Osteocyte (in vitro differentiated cells): ENCODE measurements at places on chromosomes 7 and 10.

- no peak for DNase-seq
- H3K4me3 ChIP-seq = no peak overlapping the region
- H3K36me3 ChIP-seq = no peaks in the 10 kb centered on the region
- H3K27ac ChIP-seq = no peak overlapping the region
- peaks cover 55% of the 10 kb centered on the region for H3K27me3 ChIP-seq
- no peaks in the 10 kb centered on the region for H3K4me1 ChIP-seq
These were observed 24.7 kb downstream of the LRMDA start for GRCh38 chr10:75456122-75456521.

- H3K27me3 ChIP-seq = peaks cover 14% of the 10 kb centered on the region
- no peaks in the 10 kb centered on the region for H3K4me1 ChIP-seq
- DNase-seq = no peak
- H3K4me3 ChIP-seq = no peak overlapping the region
These were observed 50.2 kb upstream of the LANCL2 start for GRCh38 chr7:55314967-55315366.

DNA sequence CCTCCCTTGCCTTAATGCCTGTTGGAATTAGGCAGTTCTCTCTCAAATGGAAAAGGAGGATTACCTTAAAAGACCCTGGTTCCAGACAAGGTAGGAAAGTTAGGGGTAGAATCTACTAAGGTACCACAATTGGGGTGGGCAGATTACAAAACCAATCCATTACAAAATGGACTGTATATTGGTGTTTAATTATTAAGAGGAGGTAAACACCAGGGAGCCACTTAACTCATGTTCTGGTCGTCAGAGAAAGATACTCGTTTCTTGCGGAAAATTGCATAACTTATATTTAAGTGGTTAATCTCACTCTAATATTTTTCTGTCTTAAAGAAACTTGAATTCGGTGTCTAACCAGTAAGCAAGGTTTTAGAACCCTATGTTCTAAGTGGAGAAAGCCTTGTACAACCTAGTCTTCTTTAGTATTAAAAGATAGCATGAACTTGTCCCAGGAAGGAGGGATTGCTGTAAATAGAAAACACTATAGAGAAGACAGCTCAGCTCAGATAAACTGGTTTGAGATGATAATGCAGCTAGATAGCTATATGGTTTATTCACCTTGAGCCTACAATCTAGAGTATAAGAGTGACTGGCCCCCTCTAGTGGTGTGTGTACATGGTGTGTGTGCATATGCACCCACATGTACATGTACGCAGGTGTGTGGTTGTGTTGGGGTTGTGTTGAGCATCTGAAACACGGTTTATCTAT lies 58.0 kb upstream of the STRIP2 start:
- H3K27ac ChIP-seq = no peak overlapping the region
- H3K36me3 ChIP-seq = peaks cover 7% of the 10 kb centered on the region
- H3K4me1 ChIP-seq = no peaks in the 10 kb centered on the region
- no peak for DNase-seq

GRCh38 chr7:7146837-7147236 lies 35.5 kb upstream of the C1GALT1 start:
- no peak for DNase-seq
- no peaks in the 10 kb centered on the region for H3K4me1 ChIP-seq
- H3K27ac ChIP-seq = no peak overlapping the region
- no peaks in the 10 kb centered on the region for H3K36me3 ChIP-seq

- no peak overlapping the region for H3K4me3 ChIP-seq
- no peaks in the 10 kb centered on the region for H3K4me1 ChIP-seq
- no peak overlapping the region for H3K27ac ChIP-seq
- H3K36me3 ChIP-seq = peaks cover 7% of the 10 kb centered on the region
- no peaks in the 10 kb centered on the region for H3K27me3 ChIP-seq
These were observed 6.3 kb upstream of the GSTK1 start for GRCh38 chr7:143256932-143257331.

GRCh38 chr10:81820418-81820817 lies 54.6 kb upstream of the NRG3 start:
- no peaks in the 10 kb centered on the region for H3K4me1 ChIP-seq
- H3K36me3 ChIP-seq = no peaks in the 10 kb centered on the region
- no peak for DNase-seq
- H3K27me3 ChIP-seq = no peaks in the 10 kb centered on the region
- H3K27ac ChIP-seq = no peak overlapping the region

GRCh38 chr10:76881477-76882220 lies 756.0 kb downstream of the KCNMA1 start:
- H3K4me3 ChIP-seq = no peak overlapping the region
- H3K27me3 ChIP-seq = no peaks in the 10 kb centered on the region
- peaks cover 21% of the 10 kb centered on the region for H3K4me1 ChIP-seq
- H3K27ac ChIP-seq = no peak overlapping the region

GRCh38 chr7:131183611-131184119 lies 144.0 kb upstream of the MKLN1 start:
- peaks cover 2% of the 10 kb centered on the region for H3K36me3 ChIP-seq
- peaks cover 20% of the 10 kb centered on the region for H3K4me1 ChIP-seq
- H3K27me3 ChIP-seq = no peaks in the 10 kb centered on the region
- no peak for DNase-seq

- no peaks in the 10 kb centered on the region for H3K27me3 ChIP-seq
- H3K4me1 ChIP-seq = no peaks in the 10 kb centered on the region
- H3K27ac ChIP-seq = no peak overlapping the region
- no peak for DNase-seq
- no peak overlapping the region for H3K4me3 ChIP-seq
These were observed 44.2 kb upstream of the KCNIP2 start for GRCh38 chr10:101887775-101888174.

- H3K27ac ChIP-seq = no peak overlapping the region
- no peak overlapping the region for H3K4me3 ChIP-seq
- no peaks in the 10 kb centered on the region for H3K27me3 ChIP-seq
- H3K4me1 ChIP-seq = no peaks in the 10 kb centered on the region
These were observed 545.5 kb upstream of the FOXK1 start for GRCh38 chr7:4136501-4137110.

DNA sequence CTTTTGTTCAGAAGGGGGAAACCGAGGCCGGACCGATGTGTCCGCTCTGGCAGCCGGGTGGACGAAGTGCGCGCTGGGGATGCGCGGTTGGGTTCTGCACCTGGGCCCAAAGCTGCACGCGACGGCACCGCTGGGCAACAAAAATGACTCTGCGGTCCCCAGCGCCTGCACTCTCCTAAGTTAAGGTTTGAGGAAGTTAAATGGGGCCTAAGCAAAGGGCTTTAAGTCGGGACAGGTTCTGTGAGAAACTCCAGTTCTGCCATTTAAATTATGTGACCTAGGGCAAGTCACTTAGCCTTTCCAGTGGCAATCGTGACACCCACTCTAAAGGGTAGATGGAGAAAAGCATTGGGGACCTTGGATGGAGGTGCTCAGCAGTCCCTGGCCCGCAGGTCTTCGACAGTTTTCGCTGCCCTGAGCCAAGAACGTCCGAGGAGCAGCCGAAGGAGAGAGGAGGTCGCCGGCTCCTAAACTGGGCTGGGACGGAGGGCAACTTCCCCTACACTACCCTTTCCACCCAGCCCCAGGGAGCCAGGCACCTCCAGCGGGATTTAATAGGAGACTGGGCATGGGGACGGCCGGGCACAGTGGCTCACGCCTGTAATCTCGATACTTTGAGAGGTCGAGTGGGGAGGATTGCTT lies 534 bp upstream of the ACBD5 start:
- H3K4me3 ChIP-seq = peak overlapping the region; percentile 93
- H3K36me3 ChIP-seq = peaks cover 2% of the 10 kb centered on the region
- H3K4me1 ChIP-seq = peaks cover 28% of the 10 kb centered on the region
- H3K27ac ChIP-seq = peak overlapping the region; percentile 98
- DNase-seq = no peak

- no peaks in the 10 kb centered on the region for H3K27me3 ChIP-seq
- H3K27ac ChIP-seq = no peak overlapping the region
- no peak for DNase-seq
These were observed 862.3 kb downstream of the TYW1 start for GRCh38 chr7:67858931-67859330.

DNA sequence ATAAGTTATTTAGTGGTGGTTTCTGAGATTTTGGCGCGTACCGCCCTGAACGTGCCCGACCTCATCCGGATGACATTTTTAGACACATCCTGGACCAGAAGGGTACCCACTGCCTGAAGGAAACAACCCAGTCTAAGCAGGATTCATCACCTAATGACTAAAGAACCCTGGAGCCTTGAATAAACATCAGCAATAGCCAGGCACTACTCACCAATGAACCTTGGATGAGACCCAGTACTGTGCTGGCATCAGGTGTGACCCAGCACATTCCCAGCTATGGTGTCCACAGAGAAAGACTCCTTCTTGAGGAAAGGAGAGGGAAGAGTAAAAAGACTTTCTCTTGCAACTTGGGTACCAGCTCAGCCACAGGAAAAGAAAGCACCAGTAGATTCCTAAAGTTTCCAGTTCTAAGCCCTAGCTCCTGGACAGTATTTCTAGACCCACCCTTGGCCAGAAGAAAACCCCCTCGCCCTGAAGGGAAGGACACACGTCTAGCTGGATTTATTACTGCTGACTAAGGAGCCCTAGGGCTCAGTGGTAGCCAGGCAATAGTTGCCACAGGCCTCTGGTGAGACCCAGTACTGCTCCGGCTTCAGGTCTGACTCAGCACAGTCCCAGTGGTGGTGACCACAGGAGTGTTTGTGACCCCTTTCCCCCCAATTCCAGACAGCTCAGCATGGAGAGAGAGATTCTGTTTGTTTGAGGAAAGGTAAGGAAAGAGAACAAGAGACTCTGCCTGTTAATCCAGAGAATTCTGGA lies 32.5 kb downstream of the ZNF277 start:
- peaks cover 3% of the 10 kb centered on the region for H3K36me3 ChIP-seq
- no peak for DNase-seq
- H3K27me3 ChIP-seq = no peaks in the 10 kb centered on the region
- no peak overlapping the region for H3K27ac ChIP-seq
- peaks cover 6% of the 10 kb centered on the region for H3K4me1 ChIP-seq

- no peaks in the 10 kb centered on the region for H3K36me3 ChIP-seq
- no peak overlapping the region for H3K27ac ChIP-seq
- DNase-seq = no peak
These were observed 49.8 kb upstream of the SLC35B4 start for GRCh38 chr7:134366481-134366880.

DNA sequence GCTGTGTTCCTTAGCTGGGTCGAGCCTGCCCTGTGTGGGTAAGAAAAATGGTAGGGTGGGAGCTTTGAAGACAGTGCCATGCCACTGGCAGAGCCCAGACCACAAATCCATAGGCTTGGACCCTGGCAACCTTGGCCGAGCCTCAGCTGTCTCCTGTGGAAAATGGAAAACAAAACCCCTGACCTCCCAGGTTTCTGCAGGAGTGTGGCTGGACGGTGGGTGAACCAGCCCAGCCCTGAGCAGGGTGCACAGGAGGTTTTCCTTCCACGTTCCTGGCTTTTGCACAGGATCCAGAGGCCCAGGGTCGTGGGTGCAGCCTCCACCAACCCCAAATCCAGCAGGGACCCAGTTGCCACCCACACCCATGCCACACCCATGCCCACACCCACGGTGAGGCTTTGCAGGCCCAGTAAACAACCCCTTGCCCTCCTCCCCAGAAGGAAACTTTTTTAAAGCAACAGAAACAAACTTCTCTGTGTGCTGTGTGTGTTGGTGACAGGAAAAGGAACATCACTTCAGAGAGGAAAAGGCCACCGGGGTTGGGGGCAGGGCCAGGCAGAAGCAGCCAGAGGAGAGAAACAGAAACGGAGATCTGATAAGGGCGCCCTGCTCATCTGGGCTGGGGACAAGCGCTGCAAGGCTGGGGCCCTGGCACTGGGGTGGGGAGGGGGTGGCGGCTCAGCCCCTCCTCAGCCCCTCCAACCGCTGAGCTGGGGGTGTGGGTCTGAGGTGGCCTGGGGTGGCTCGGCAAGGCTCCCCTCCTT lies 20.7 kb upstream of the ZMIZ1 start:
- peaks cover 28% of the 10 kb centered on the region for H3K4me1 ChIP-seq
- no peaks in the 10 kb centered on the region for H3K36me3 ChIP-seq
- H3K27ac ChIP-seq = no peak overlapping the region
- no peak for DNase-seq

DNA sequence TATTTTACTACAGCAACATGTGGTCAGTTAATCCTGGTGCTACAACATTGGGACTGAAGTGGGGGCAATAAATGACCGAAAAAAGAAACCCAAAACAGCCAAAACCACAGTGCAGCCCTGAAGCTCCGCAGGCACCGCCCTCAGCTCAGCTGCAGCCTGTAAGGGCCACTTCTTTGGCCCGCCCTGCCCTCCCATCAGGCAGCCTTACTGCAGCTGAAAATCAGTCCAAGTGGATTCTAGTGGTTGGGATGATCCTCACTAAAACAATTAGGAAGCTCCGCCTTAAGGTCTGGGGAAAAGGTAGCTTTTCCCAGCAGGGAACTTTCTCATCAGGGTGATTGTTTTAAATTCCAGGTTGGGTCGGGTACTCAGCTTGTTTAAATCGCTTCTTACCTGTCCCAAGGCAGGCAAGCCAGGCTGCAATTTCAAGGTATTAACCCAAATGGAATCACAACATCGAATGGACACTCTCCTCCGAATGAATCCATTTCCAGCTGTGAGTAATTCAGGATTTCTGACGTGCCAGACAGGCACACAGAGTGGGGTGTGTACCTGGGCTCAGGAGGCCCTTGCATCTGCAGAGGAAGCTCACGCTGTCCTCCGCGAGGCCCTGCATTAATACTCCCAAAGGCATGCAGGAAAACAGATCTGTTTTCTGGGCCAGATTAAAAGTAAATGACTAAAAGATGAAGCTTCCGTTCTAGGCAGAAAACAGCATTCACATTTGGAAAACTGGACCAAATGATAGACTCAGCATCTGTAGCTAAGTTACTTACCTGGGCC lies 104.3 kb downstream of the CREB5 start:
- H3K4me3 ChIP-seq = no peak overlapping the region
- H3K27ac ChIP-seq = no peak overlapping the region
- peaks cover 26% of the 10 kb centered on the region for H3K4me1 ChIP-seq

DNA sequence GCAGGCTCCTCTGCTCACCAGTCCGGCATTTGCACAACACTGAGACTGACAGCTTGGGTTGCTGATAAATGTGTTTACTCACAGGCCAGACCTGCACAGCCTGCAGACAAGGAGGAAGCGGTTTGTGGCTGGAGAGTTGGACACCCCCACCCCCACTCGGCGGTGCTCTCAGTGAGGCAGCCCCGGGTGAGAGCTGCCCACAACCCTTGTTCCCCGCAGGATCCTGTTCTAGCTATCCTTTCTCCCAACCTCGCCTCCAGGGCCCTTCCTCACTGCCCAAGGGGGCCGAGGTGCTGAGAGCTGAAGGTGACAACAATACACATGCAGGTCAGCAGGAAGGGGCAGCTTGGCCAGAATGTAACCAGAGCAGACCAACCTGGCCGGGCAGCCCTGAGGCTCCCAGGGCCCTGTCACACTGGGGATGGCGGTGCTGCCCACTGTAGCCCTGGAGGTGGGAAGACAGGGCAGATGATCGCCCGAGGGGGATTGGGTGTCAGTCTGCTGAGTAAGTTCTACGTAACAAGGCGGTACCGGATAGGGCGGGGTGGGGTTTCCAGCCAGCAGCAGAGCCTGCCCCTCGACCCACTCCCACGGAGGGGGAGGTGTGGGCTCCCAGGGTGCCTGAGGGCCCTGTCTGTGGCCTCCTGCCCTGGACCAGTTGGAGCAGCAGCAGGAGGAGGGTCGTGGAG lies 2.1 kb upstream of the ADAM8 start:
- H3K36me3 ChIP-seq = peaks cover 14% of the 10 kb centered on the region
- no peaks in the 10 kb centered on the region for H3K27me3 ChIP-seq
- no peak for DNase-seq
- peak overlapping the region; percentile 34 for H3K27ac ChIP-seq
- peaks cover 17% of the 10 kb centered on the region for H3K4me1 ChIP-seq
- no peak overlapping the region for H3K4me3 ChIP-seq
